ENCODE measurements at places on chromosomes 11 and 22. TPM values are rescaled to one million over a fixed set of nuclear protein-coding genes. Genes with fewer than 3 reads are reported as not detected.
A peak's percentile ranks its signal among the peaks of the same experiment; 100 is the strongest.

- peak; percentile 99 for DNase-seq
- no peaks in the 10 kb centered on the region for H3K27me3 ChIP-seq
- H3K36me3 ChIP-seq = peaks cover 8% of the 10 kb centered on the region
- H3K4me3 ChIP-seq = peak overlapping the region; percentile 76
Measured at GRCh38 chr11:57667117-57667735, 688 bp upstream of the ZDHHC5 start.

GRCh38 chr11:93744669-93745004, 3.2 kb downstream of the C11orf54 start:
- H3K36me3 ChIP-seq = no peaks in the 10 kb centered on the region
- no peak for DNase-seq
- H3K27me3 ChIP-seq = no peaks in the 10 kb centered on the region
- H3K4me3 ChIP-seq = no peak overlapping the region
- H3K4me1 ChIP-seq = peaks cover 33% of the 10 kb centered on the region

- peaks cover 7% of the 10 kb centered on the region for H3K4me1 ChIP-seq
- H3K27ac ChIP-seq = no peak overlapping the region
- DNase-seq = no peak
- no peak overlapping the region for H3K4me3 ChIP-seq
Measured at GRCh38 chr11:47163193-47163592, 13.5 kb downstream of the ARFGAP2 start.

- peaks cover 5% of the 10 kb centered on the region for H3K4me1 ChIP-seq
- H3K4me3 ChIP-seq = no peak overlapping the region
- H3K36me3 ChIP-seq = no peaks in the 10 kb centered on the region
- peak; percentile 54 for DNase-seq
- no peak overlapping the region for H3K27ac ChIP-seq
Measured at GRCh38 chr11:75850787-75851186, 35.8 kb downstream of the UVRAG start.

DNA sequence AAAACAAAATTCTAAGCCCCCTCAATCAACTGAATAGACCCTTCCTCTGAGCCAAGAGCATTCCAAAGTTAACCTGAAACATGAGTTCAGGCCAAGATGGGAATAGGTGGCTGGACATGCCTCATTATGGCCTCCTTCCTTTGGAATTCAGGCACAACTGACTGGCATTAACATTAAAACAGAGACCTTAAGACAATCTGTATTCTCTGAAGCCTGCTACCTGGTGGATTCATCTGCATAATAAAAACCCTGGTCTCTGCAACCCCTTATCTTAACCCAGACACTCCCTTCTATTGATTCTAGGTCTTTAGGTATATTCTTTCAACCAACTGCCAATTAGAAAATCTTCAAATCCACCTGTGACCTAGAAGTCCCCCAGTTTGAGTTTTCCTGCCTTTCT, 66.3 kb downstream of the JRKL start:
- H3K27me3 ChIP-seq = no peaks in the 10 kb centered on the region
- no peaks in the 10 kb centered on the region for H3K4me1 ChIP-seq
- H3K27ac ChIP-seq = no peak overlapping the region
- no peaks in the 10 kb centered on the region for H3K36me3 ChIP-seq

GRCh38 chr22:46578251-46578823, 40.9 kb upstream of the CELSR1 start:
- H3K27me3 ChIP-seq = no peaks in the 10 kb centered on the region
- H3K4me3 ChIP-seq = peak overlapping the region; percentile 73
- peaks cover 76% of the 10 kb centered on the region for H3K4me1 ChIP-seq
- peak; percentile 64 for DNase-seq

Gene SCGB1A1
- 1,015 TPM for total RNA-seq
